ENCODE measurements at places on chromosomes 7 and 10. TPM values are rescaled to one million over a fixed set of nuclear protein-coding genes. Genes with fewer than 3 reads are reported as not detected.

DNA sequence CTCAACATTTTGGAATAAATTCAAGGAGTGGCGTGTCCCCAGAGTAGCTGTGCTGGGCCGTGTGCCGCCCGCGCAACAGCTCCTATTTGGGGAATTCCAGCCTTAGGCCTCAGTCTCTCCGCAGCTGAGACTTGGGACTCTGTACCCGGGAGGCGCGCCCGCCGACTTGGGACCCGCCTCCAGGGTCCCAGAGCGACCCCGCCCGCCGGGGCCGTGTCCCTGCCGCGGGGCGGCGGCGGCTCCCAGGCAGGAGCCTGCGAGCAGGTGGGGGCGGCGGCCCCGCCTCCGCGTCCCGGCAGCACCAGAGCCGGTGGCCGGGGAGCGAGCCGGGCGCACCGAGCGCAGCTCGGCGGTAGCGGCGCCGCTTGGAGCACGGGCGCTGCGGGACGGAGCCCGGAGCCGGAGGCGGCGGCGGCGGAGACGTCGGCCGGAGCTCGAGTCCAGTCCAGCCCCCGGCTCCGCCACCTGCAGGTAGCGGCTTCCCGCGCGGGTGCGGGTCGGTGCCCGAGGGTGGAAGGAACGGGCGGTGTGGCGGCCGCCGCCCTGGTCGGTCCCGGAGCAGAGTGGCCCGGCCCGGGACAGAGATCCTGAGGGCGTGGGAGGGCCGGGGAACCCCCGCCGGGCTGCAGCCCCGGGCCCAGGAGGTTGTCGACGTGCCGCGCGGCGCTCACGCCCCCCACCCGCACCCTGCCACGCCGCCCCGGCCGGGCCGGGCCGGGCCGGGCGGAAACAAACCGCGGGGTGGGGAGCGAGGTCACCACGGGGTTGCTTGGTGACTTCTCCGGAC, at the start of gene WIPF3:
TSS of gene WIPF3 (plus strand) at position 301 of the 787 bp plus-strand sequence. CDS start 28,217 bp downstream, outside the sequence.
- no peak for DNase-seq

DNA sequence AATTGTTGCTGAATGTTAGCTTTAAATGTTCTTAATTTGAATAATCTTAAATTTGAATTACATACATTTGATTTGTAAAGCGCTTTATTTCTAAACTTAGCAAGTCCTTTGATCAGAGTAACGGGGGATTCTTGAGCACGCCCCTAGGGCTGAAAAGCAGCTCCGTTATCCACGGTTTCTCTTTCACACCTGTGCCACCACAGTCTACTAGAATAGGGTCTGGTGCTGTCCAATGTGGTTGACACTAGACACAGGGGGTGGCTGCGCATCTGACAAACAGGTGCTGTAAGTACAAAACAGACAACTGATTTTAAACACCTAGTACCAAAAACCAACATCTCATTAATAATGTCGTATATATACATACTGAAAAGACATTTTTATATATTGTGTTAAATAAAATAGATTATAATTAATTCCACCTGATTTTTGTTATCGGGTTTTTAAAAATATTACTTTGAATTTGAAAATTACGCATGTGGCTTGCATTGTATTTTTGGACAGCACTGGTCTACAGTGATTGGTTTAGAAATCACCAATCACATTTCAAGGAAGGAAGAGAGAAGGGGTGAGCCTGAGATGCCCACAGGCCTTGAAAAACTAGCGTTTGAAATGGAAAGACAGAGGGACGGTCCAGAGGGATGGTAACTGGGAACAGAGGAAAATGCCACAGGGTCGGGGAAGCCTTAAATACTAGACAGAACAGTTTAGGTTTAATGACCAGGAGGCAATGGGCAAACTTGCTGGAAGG, 7.3 kb downstream of the SEPHS1 start:
- no peak for DNase-seq

GRCh38 chr7:134627109-134627774, 19.4 kb upstream of the BPGM start:
- no peak for DNase-seq

Gene HILPDA
- total RNA-seq, result 10.9 TPM
